B cell (primary cell): ENCODE measurements at places on chromosomes 2 and 18. TPM values are rescaled to one million over a fixed set of nuclear protein-coding genes. Genes with fewer than 3 reads are reported as not detected.
A peak's percentile ranks its signal among the peaks of the same experiment; 100 is the strongest.

Gene PLEKHM3
- total RNA-seq, result 17.7 and 19.5 TPM in 2 replicates

- no peak overlapping the region for H3K4me3 ChIP-seq
- H3K4me1 ChIP-seq, result no peaks in the 10 kb centered on the region
- H3K27ac ChIP-seq, result no peak overlapping the region
- H3K36me3 ChIP-seq, result no peaks in the 10 kb centered on the region
Measured at GRCh38 chr2:76202866-76203265, 492.2 kb upstream of the GCFC2 start.

Gene AKAIN1
- total RNA-seq, result not detected in 2 replicates

GRCh38 chr18:24850532-24850931, 390.1 kb downstream of the HRH4 start:
- H3K4me3 ChIP-seq, result no peak overlapping the region
- no peaks in the 10 kb centered on the region for H3K36me3 ChIP-seq
- H3K4me1 ChIP-seq, result peaks cover 5% of the 10 kb centered on the region
- no peak overlapping the region for H3K27ac ChIP-seq
- no peak for DNase-seq
- H3K27me3 ChIP-seq, result no peaks in the 10 kb centered on the region

GRCh38 chr2:219421323-219421722, 3.1 kb downstream of the DES start:
- H3K27me3 ChIP-seq, result no peaks in the 10 kb centered on the region
- no peak overlapping the region for H3K4me3 ChIP-seq
- H3K4me1 ChIP-seq, result no peaks in the 10 kb centered on the region
- H3K27ac ChIP-seq, result no peak overlapping the region
- DNase-seq, result no peak
- H3K36me3 ChIP-seq, result no peaks in the 10 kb centered on the region

Gene C1GALT1C1L
- total RNA-seq, result not detected in 2 replicates

Gene OR6B3
- total RNA-seq, result not detected in 2 replicates

GRCh38 chr2:179424571-179424970, 159.9 kb upstream of the SESTD1 start:
- H3K4me3 ChIP-seq, result no peak overlapping the region
- H3K27ac ChIP-seq, result no peak overlapping the region
- H3K4me1 ChIP-seq, result no peaks in the 10 kb centered on the region
- no peaks in the 10 kb centered on the region for H3K27me3 ChIP-seq
- H3K36me3 ChIP-seq, result no peaks in the 10 kb centered on the region

DNA sequence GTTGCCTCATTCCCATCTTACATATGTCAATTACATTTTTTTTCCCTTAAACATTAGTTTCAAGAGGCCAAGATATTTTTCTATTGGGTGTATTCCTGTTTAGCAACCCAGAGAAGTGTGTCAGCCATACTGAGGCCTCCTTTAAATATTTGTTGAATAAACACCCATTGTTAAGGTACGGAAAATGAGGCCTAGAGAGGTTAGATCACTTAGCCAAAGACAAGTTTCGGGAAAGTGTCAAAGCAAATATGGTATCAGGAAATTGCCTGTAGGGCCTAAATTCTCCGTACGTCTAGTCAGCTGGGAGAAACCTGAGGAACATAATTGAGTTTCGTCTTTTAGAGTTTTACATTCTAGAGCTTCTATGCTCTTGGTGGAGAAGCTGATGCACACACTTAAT, 1138.3 kb downstream of the DPP10 start:
- no peak overlapping the region for H3K27ac ChIP-seq
- no peak overlapping the region for H3K4me3 ChIP-seq
- H3K4me1 ChIP-seq, result no peaks in the 10 kb centered on the region
- H3K27me3 ChIP-seq, result no peaks in the 10 kb centered on the region

Gene EMX1
- total RNA-seq, result not detected in 2 replicates

Gene LOXL3
- total RNA-seq, result 0.66 and 1.2 TPM in 2 replicates

DNA sequence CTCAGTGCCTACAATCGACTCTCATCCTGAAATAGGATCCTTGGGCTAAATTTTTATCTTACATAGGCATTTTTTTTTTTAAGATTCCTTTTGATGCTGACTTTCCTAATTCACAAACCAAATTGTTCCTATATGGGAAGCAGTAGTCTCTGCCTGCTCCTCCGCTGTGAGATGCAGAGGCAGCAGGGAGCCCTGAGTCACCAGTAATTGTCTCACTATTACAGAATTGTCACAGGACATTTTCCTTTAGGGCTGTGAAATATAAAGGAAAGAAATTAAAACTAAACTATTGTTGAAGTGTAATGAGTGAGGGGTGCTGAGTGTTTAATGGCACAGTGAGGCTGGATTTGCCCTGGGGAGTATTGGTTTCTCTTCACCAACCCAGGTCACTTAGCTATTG, 63.8 kb downstream of the MYO3B start:
- no peak overlapping the region for H3K27ac ChIP-seq
- H3K36me3 ChIP-seq, result no peaks in the 10 kb centered on the region
- H3K4me1 ChIP-seq, result no peaks in the 10 kb centered on the region
- H3K27me3 ChIP-seq, result peaks cover 8% of the 10 kb centered on the region

Gene INPP1
- total RNA-seq, result 3.7 and 4.6 TPM in 2 replicates

Gene REG3G
- total RNA-seq, result not detected in 2 replicates

Gene HAUS1
- total RNA-seq, result 28.4 and 30.9 TPM in 2 replicates

- no peak overlapping the region for H3K27ac ChIP-seq
- H3K27me3 ChIP-seq, result no peaks in the 10 kb centered on the region
- no peaks in the 10 kb centered on the region for H3K36me3 ChIP-seq
- no peak overlapping the region for H3K4me3 ChIP-seq
Measured at GRCh38 chr2:28558158-28558820, 62.4 kb downstream of the PLB1 start.

- no peak for DNase-seq
- H3K27me3 ChIP-seq, result no peaks in the 10 kb centered on the region
- no peak overlapping the region for H3K27ac ChIP-seq
- H3K4me3 ChIP-seq, result no peak overlapping the region
Measured at GRCh38 chr18:48179001-48179400, 230.2 kb downstream of the ZBTB7C start.

- no peaks in the 10 kb centered on the region for H3K27me3 ChIP-seq
- no peaks in the 10 kb centered on the region for H3K36me3 ChIP-seq
- H3K27ac ChIP-seq, result peak overlapping the region; percentile 37
- no peak for DNase-seq
- no peak overlapping the region for H3K4me3 ChIP-seq
- peaks cover 18% of the 10 kb centered on the region for H3K4me1 ChIP-seq
Measured at GRCh38 chr2:241983571-241984270, 114.2 kb downstream of the RTP5 start.

Gene CASP10
- total RNA-seq, result 33.7 and 34.3 TPM in 2 replicates

- no peak overlapping the region for H3K4me3 ChIP-seq
- no peak overlapping the region for H3K27ac ChIP-seq
- no peak for DNase-seq
- no peaks in the 10 kb centered on the region for H3K27me3 ChIP-seq
- no peaks in the 10 kb centered on the region for H3K36me3 ChIP-seq
Measured at GRCh38 chr2:48400553-48401164, 129.3 kb upstream of the STON1 start.

Gene PFN4
- total RNA-seq, result 0.39 and 0.66 TPM in 2 replicates

Gene UGT1A3
- total RNA-seq, result not detected in 2 replicates

Gene FBXO15
- 3.7 and 4.1 TPM in 2 replicates for total RNA-seq

GRCh38 chr2:290090-290722, 2.3 kb upstream of the ALKAL2 start:
- H3K27me3 ChIP-seq, result peaks cover 15% of the 10 kb centered on the region
- no peak overlapping the region for H3K27ac ChIP-seq
- H3K4me1 ChIP-seq, result peaks cover 13% of the 10 kb centered on the region
- H3K36me3 ChIP-seq, result no peaks in the 10 kb centered on the region

Gene GPR45
- not detected in 2 replicates for total RNA-seq

- H3K36me3 ChIP-seq, result no peaks in the 10 kb centered on the region
- no peaks in the 10 kb centered on the region for H3K4me1 ChIP-seq
- no peak overlapping the region for H3K27ac ChIP-seq
- H3K4me3 ChIP-seq, result no peak overlapping the region
- DNase-seq, result no peak
Measured at GRCh38 chr18:57863706-57864105, 60.6 kb upstream of the ATP8B1 start.

Gene GKN1
- total RNA-seq, result not detected in 2 replicates

Gene DYSF
- 0.15 and 0.17 TPM in 2 replicates for total RNA-seq

GRCh38 chr2:44894058-44894457, 47.4 kb upstream of the SIX3 start:
- no peak overlapping the region for H3K4me3 ChIP-seq
- H3K27me3 ChIP-seq, result no peaks in the 10 kb centered on the region
- H3K36me3 ChIP-seq, result no peaks in the 10 kb centered on the region
- DNase-seq, result no peak

GRCh38 chr18:34189656-34190435, 34.9 kb downstream of the NOL4 start:
- no peaks in the 10 kb centered on the region for H3K4me1 ChIP-seq
- no peak for DNase-seq
- no peaks in the 10 kb centered on the region for H3K36me3 ChIP-seq
- H3K27ac ChIP-seq, result no peak overlapping the region
- H3K4me3 ChIP-seq, result no peak overlapping the region

- no peaks in the 10 kb centered on the region for H3K4me1 ChIP-seq
- no peak overlapping the region for H3K27ac ChIP-seq
- DNase-seq, result no peak
- H3K36me3 ChIP-seq, result no peaks in the 10 kb centered on the region
- H3K4me3 ChIP-seq, result no peak overlapping the region
Measured at GRCh38 chr18:22471546-22472131, 53.9 kb upstream of the CTAGE1 start.

DNA sequence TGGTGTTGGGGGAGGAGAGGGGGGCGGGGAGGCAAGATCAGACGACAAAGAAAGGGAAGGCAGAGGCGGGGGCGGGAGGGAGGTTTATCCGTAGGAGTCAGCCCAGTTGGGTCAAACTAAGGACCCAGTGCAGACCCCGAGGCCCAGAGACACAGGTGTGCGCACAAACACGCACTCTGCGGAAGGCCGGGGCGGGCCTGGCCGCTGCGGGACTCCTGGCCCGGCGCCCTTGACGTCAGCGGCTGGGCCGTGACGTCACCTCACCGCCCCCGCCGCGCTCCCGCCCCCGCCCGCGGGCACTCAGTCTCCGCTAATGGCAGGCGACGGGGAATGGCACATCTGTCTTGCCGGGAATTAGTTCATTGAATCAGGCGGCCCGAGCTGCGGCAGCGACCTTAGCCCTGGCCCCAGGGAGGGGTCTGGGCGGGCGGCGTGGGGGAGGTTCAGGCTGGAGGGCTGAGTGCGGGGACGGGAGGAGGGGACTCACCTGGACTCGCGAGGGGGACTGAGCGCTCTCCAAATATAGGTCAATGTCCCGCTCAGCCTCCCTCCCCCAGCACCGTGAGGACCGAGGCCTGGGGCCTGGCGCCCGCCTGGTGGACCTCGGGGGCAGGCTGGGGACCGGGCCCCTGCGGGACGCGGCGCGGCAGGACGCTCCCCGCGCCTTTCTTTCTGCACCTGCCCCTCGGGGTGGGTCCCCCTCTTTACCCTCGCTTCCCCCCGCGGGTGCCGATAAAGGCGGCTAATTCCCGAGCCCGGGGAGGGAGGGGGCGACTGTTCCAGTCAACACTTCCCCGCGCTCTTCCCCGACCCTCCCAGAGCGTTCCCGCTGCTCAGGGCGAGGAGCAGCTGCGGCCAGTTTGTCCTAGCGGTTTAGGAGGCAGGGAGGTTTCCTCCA, 15.5 kb upstream of the ECEL1 start:
- peaks cover 11% of the 10 kb centered on the region for H3K4me1 ChIP-seq
- DNase-seq, result peak; percentile 69
- H3K27me3 ChIP-seq, result peaks cover 4% of the 10 kb centered on the region
- H3K36me3 ChIP-seq, result no peaks in the 10 kb centered on the region
- no peak overlapping the region for H3K27ac ChIP-seq

DNA sequence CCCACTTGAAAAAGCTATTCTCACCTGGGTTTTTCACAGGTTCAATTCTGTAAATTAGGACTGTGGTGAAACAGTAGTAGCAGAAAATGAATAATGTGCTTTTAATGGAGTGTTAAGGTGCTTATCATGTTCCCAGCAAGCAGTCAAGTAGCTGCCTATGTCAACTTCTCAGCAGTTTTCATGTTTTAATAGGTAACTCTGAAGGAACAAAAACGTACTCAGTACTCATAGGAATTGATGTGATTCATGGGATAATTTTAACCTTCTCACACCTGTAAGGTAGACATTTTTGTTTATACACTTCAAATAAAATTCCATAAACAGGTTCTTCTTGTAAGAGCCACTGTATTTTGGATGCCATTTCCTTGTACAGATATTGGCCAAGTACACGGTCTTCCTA, 801.6 kb downstream of the MBD2 start:
- no peaks in the 10 kb centered on the region for H3K27me3 ChIP-seq
- H3K27ac ChIP-seq, result no peak overlapping the region
- H3K4me1 ChIP-seq, result no peaks in the 10 kb centered on the region
- no peak overlapping the region for H3K4me3 ChIP-seq

Gene FABP1
- total RNA-seq, result not detected in 2 replicates

- no peak for DNase-seq
- no peak overlapping the region for H3K4me3 ChIP-seq
- H3K36me3 ChIP-seq, result no peaks in the 10 kb centered on the region
- H3K27me3 ChIP-seq, result no peaks in the 10 kb centered on the region
Measured at GRCh38 chr2:195414537-195415100, 242.4 kb upstream of the SLC39A10 start.

GRCh38 chr2:205972113-205972512, 113.9 kb downstream of the INO80D start:
- DNase-seq, result no peak
- H3K36me3 ChIP-seq, result no peaks in the 10 kb centered on the region
- H3K27ac ChIP-seq, result no peak overlapping the region
- H3K4me3 ChIP-seq, result no peak overlapping the region
- no peaks in the 10 kb centered on the region for H3K4me1 ChIP-seq

DNA sequence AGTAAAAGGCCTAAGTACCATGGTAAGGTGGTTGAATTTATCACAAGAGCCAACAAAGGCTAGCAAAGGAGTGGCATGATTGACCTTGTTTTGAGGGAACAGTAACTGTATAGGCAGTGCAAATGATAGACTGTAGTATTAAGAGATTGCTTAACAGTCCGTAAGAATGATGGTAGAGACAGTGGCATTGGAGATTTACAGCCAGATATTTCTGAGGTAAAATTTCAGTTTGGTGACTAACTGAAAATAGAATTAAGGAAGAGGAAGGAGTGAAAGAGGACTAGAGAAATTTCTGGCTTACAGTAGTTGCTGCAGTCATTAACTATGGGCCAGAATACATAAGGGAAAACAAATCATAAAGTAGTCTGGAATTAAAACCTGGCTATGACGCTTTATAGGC, 4.4 kb upstream of the BAZ2B start:
- no peak overlapping the region for H3K4me3 ChIP-seq
- DNase-seq, result no peak
- no peak overlapping the region for H3K27ac ChIP-seq
- no peaks in the 10 kb centered on the region for H3K36me3 ChIP-seq

DNA sequence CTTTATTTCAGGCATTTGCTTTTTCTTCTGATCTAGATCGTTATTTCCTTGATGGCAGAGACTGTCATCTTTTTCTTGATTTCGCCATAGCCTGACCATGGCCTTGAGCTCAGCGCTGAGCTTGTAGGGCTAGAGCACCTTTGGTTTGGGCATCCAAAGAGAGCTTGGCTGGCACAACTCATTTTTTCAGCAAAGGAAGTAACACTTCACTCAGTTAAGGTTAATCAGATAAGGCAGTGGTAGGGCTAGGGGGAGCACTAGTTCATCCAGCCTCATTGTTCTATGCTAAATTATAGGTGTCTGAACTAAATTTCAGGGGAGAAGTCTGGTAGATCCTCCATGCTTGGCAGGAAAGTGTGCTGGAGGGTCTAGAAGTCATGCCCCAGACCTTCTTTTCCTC, 125.0 kb downstream of the SETBP1 start:
- peaks cover 8% of the 10 kb centered on the region for H3K36me3 ChIP-seq
- no peaks in the 10 kb centered on the region for H3K27me3 ChIP-seq
- DNase-seq, result no peak
- peaks cover 20% of the 10 kb centered on the region for H3K4me1 ChIP-seq
